ENCODE measurements at places on chromosomes 13 and 19.

DNA sequence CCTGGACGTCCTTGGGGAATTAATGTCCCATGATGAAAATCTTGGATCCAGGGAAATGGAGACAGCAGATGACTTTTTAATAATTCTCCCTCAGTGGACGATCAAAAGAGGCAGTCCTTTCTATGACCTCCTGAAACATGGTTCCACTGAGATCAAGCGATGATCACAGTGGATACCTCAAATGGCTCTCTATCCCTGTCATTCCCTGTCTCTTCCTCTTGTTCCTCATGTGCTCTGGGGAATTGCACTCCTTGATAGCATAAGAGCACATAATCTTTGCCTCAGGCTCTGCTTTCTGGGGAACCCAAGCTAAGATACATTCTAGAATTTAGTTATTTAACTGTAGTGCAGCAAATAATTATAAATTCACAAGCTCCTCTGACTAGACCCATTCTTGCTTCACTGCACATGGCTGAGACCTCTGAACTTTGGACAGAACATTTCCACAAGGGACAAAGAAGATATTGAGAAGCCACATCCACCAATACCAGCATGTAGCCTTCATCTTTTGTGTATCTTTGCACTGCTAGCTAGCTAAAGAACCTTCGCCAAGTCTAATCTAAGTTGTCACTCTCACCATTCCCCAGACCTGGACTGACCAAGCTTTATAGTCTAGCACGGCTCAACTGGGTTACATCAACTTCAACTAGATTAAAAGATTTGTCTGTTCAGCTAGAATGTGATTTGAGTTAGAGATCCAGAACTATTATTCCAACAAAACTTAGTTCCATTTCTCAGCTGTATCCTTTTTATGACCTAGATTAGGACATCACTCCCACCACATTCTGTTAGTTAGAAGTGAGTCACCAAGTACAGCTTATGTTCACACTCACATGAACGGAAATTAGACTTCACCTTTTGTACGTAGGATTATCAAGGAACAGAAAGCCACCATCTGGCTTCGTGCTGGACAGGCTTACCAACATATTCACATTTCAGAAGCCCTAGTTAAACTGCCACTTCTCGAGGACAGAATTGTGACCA lies 142.7 kb downstream of the SUCLA2 start:
- no peak for DNase-seq

DNA sequence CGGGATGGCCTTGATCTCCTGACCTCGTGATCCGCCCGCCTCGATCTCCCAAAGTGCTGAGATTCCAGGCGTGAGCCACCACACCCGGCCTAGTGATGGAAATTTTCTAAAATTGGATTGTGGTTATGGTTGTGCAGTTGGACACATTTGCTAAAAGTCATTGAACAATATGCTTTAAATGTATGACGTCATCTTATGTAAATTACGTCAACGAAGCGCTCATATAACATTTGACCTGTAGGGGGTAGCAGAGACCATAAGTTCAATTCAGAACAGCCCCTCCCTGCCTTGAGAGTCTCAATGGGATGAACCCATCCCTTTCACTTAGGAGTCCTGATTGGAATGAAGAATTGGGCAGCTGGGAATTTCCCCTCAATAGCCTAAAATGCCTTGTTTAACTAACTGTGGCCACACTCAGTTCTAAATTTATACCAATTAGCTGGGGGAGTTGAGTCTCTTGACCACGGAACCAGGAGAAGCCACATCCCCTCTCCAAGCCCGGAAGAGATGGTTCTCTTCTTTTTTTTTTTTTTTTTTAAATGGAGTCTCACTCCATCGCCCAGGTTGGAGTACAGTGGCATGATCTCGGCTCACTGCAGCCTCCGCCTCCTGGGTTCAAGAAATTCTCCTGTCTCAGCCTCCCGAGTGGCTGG lies 15.2 kb upstream of the TLE6 start:
- peak; percentile 71 for DNase-seq

- peak; percentile 41 for DNase-seq
These were observed 35.1 kb downstream of the RNF6 start for GRCh38 chr13:26186995-26187394.

DNA sequence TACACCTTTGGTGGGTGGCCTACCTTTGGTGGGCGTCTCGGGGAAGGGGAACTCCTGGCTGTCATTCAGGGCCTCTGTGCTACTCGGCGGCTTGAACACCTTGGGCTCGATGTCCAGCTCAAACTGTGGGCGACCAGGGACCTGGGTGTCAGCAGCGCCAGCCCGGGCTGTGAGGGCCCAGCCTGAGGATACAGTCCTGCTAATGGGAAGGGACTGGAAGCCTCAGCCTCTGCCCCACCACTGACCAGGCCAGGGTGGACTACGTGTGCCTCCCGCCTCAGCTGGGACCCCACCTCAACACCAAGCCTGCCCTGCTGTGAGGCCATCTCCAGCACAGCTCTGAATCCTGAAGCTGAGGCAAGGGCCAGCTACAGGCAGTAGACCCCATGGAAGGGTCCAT lies 7.7 kb downstream of the TMEM259 start:
- no peak for DNase-seq

GRCh38 chr19:47081095-47081494 lies 32.5 kb downstream of the ZC3H4 start:
- no peak for DNase-seq

- no peak for DNase-seq
These were observed 191.9 kb upstream of the MIR17HG start for GRCh38 chr13:91155512-91156114.

DNA sequence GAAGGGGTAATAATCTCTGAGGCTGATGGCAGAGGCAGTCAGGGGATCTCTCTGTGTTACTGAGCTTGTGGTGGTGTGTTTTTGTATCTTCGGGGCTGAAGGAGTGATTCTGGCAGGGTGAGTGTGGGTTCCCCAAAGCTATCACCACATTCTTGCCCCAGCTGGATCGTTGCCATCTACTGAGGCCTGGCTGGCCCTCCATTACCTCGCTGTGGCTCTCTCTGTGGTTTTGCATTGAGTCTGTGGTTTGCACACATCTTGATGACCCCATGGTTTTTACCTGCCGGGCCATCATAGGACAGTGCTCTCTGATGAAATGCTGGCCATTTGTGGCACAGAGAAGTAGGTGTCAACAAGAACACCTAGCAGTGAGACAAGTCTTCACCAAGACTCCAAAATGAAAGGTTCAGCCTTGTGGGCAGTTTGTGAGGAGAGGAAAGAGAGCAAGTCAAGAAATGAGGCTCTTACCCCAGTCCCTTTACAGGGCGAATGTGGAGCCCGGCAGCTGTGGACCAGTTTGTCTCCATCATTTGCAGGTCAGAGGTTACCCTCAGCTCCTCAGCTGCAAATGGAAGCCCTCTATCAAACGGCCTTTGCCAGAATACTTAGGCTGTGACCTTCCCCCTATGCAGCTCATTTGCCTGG lies 69.0 kb upstream of the NPAS1 start:
- no peak for DNase-seq

GRCh38 chr13:20988909-20989655 lies 72.3 kb downstream of the LATS2 start:
- DNase-seq: no peak

DNA sequence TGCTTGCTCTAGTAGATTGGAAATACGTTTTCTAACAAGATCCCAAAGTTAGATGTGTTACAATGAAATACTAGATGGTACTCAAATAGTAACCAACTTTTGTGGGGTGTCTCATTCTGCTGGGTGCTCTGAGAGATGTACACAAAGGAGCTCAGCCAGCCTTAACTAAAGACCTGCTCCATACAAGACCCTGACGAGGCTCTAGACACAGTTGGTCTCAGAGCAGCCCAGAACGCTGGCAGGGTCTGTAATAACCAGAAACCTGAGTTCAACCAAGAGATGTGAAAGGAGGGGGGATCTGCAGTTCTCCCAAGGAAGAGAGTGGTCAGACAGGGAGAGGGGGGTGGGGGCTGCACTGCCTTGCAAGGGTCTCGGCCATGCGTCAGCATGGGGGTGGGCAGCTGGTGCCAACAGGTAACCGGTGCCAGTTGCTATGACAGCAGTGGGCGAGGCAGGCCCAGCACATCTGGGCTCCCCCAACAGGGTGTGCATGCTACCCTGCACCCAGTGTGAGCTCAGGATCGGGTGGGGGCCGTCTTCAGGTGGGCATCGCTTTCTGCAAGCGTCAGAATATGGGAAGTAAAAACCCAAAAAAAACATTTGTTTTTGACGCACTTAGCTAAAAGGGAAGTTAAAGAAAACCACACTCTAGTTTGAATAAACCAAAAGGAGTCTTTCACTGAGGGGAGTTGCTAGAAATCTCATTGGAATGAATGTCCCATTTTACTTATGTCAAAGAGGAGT lies 68.0 kb upstream of the GPR183 start:
- no peak for DNase-seq

DNA sequence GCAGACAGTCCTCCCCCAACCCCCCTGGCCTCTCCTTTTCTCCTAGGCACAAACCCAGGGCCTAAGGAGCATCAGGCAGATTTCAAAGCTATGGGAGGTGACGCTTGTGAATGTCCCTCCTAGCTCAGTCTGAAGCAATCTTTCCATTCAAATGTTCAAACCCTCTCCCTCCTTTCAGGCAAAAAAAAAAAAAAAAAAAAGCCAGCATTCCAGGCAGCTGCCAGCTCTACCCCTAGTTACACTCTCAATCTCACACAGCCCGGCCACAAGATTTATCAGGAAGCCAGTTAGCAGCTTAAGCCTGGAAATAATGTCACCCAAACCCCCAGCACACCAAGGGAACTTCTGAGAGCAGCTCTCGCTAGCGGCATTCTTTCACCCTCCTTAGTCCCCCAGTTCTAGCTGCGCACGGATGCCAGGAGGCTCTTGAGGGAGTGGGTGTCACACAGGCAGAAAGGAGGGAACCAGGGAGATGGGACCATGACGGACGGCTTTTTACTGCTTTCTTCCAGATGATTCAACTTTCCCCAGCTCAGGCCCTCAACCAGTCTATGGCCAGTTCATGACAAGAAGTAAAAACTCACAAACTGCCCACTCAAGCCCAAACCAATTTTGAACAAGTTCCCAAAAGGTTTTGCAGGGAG lies 6.3 kb downstream of the SH3GL1 start:
- no peak for DNase-seq

- no peak for DNase-seq
These were observed 97.4 kb downstream of the ZC3H13 start for GRCh38 chr13:45954836-45955800.

DNA sequence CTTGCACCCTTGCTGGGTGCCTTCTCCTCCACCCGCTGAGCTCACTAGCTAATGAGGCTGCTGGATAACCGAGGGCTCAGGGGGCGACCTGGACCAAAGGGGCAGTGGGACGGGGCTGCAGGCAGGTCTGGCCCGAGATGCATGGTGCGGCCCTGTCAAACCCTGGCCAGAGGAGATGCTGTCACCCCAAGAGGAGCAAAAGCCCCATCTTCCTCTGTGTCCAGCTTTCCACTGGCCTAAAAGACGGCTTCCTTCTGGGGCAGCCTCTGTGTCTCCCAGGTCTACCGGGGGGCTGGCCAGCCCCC lies 261.8 kb downstream of the TBC1D4 start:
- DNase-seq: no peak

DNA sequence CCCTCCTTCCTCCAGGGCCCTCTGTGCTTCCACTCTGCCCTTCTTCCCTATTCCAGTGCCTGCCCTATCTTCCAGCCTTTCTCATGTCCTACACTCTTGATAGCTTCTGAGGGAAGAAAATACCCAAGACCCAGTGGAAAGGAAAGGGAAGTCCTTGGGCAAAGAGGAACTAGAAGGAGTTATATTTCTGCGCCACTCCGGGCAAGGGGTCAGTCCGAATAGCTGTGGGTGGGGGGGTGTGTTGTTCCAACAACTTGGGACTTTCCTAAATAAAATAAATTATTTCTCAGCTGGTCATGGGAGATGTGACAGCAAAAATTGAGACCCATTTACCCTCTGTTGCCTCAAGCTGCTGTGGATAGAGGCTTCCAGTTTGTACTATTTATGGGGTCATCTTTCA lies 23.2 kb downstream of the CABP5 start:
- no peak for DNase-seq

DNA sequence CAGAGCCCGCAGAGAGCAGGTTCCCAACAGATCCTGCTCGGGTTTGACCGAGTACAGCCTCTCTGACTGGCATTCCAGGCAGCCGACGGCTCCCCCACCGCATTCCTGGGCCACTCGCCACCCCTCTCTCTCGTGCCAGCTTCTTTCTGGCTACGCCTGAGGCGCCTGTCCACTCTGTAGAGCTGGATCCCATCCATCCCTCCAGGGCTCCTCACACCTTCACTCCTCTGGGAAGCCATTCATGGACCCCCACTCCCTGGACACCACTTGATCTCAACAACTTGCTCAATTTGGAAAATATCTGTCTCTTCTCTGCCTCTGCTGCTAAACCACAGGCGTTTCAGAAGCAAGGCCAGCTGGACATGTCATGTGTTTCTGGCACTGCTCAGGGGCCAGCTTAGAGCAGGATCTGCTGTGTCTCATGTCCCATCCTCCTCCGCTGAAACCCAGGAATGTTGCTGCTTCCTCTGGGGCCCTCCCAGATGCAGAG lies 30.6 kb upstream of the ATP1A3 start:
- DNase-seq: no peak

GRCh38 chr19:44076325-44076724 lies 4.4 kb downstream of the ZNF284 start:
- no peak for DNase-seq

DNA sequence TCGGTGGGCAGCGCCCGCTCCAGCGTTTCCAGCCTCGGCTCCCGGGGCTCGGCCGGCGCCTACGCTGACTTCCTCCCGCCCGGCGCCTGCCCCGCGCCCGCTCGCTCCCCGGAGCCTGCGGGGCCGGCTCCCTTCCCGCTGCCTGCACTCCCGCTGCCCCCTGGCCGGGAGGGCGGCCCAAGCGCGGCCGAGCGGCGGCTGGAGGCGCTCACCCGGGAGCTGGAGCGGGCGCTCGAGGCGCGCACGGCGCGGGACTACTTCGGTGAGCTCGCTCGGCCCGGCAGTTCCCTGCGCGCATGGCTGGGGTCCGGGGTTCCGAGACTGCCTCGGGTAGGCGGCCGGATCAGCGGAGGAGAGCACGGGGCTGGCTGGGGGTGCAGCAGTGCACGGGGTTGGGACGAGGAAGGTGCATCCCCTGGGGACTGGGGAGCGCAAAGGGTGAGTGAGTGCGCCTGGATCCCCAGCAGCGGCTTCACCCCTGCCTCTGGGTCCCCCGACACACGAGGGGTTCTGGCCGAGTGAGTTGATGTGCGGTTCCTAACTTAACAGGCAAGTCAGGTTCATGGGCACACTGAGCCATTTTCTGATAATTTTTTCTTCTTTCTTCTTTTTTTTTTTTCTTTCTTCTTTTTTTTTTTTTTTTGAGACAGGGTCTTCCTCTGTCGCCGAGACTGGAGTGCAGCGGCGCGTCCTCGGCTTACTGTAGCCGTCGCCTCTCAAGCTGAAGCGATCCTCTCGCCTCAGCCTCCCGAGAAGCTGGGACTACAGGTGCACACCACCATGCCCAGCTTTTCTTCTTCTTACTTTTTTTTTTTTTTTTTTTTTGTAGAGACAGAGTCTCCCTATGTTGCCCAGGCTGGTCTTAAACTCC lies 1.1 kb downstream of the WTIP start:
- peak; percentile 76 for DNase-seq

DNA sequence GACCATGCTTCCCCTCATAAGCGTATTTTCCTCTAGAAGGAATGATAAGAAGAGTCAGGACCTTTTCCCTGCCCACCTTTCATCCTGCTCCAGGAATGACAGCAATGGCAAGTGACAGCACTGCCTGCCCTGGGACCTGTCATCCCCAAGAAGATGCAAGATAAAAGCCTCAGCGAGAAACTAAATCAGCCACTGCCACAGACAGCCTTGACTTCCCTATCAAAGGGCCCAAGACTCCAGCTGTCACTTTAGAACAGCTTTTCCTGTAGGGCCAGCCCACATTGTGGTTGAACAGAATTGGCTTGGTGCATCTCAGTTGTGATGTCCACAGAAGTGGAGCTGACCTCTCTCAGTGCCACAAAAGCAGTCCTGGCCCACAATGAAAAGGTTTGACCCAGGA lies 1.1 kb downstream of the RAB8A start:
- DNase-seq: no peak
